Astrocyte (in vitro differentiated cells and primary cell): ENCODE measurements at places on chromosomes 11 and 22. TPM values are rescaled to one million over a fixed set of nuclear protein-coding genes. Genes with fewer than 3 reads are reported as not detected.

FGF3 gene
- not detected in 2 replicates for total RNA-seq

HTR3A gene
- not detected in 2 replicates for total RNA-seq

PICK1 gene
- 20.7 and 22.9 TPM in 2 replicates for total RNA-seq

C11orf98 gene
- total RNA-seq = 60.0 and 69.8 TPM in 2 replicates

OR8D1 gene
- not detected in 2 replicates for total RNA-seq

MMP13 gene
- total RNA-seq = 1.2 and 3.9 TPM in 2 replicates

MRGPRE gene
- not detected in 2 replicates for total RNA-seq

OR52I1 gene
- not detected in 2 replicates for total RNA-seq

OR52H1 gene
- total RNA-seq = not detected in 2 replicates

TRPM5 gene
- total RNA-seq = not detected in 2 replicates

SLC22A6 gene
- not detected in 2 replicates for total RNA-seq

GTSE1 gene
- total RNA-seq = 2.4 and 4.1 TPM in 2 replicates

OR52E6 gene
- total RNA-seq = not detected in 2 replicates

GCAT gene
- 12.8 and 14.3 TPM in 2 replicates for total RNA-seq

STK33 gene
- 7.5 and 8.1 TPM in 2 replicates for total RNA-seq

FGF19 gene
- not detected in 2 replicates for total RNA-seq

CRACR2B gene
- total RNA-seq = 2.6 TPM in 2 replicates

SORL1 gene
- total RNA-seq = 4.1 and 7.2 TPM in 2 replicates

RAG1 gene
- total RNA-seq = 2.0 and 3.2 TPM in 2 replicates

SAA1 gene
- total RNA-seq = 0.43 TPM in 1 of 2 replicates, not detected in the other

LDHAL6A gene
- not detected in 2 replicates for total RNA-seq

KCNK7 gene
- 0.84 TPM in 1 of 2 replicates, not detected in the other for total RNA-seq

TPST2 gene
- total RNA-seq = 55.7 and 72.5 TPM in 2 replicates

RIC3 gene
- 2.5 and 3.0 TPM in 2 replicates for total RNA-seq

SCGB1A1 gene
- total RNA-seq = not detected in 2 replicates

CD44 gene
- total RNA-seq = 148 and 154 TPM in 2 replicates

HOATZ gene
- total RNA-seq = 0.43 TPM in 2 replicates

MPEG1 gene
- total RNA-seq = not detected in 2 replicates

CXCR5 gene
- 0.07 and 0.12 TPM in 2 replicates for total RNA-seq
